Neural crest cell (in vitro differentiated cells): ENCODE measurements at places on chromosomes 2 and 18.

GRCh38 chr2:66851449-66851872 is 416.5 kb downstream of the MEIS1 start:
- DNase-seq, result no peak

GRCh38 chr2:216057688-216058193 is 23.9 kb downstream of the PECR start:
- no peak for DNase-seq

- peak; percentile 68 for DNase-seq
Observed at GRCh38 chr2:166375736-166376487, at the start of gene SCN9A. TSS of gene SCN9A (minus strand) at chr2:166375944. CDS start at chr2:166311756, 64,188 bp downstream.

GRCh38 chr2:218259099-218259961 is 1.5 kb upstream of the GPBAR1 start:
- DNase-seq, result no peak

- DNase-seq, result no peak
Observed at GRCh38 chr2:23624378-23624777, 239.4 kb downstream of the KLHL29 start.

DNA sequence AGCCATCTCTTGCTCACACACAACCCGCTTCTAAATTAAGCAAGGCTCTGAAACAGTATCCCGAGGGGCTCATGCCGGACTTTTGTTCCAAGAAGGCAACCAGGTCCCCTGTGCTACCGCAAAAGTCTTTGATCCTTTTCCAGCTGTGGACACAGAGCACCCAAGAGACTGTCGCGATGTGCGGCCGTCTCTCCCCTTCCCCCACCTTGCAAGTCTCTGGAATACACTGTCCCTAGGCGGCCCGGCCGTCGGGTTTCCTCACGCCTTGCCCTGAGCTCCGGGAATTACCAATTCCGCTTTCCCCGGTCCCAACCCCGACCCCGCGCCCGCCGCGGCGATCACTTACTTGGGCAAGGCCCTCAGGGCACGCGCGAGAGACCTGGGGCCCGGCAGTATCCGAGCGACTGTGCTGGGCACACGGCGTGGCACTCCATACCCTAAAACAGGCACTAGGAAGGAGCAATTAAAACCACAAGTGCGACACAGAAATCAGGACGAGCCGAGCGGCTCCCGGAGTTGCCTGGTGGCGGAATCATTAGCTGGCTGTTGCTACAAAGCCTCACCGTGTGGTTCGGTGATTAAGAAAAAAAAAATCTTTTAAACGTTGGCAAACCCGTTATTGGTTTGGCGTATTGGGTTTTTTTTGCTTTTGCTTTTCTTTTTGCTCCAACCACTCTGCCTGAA is 2.2 kb upstream of the DLX1 start:
- DNase-seq, result peak; percentile 25

- no peak for DNase-seq
Observed at GRCh38 chr2:199160081-199160480, 297.7 kb downstream of the SATB2 start.

GRCh38 chr2:174748948-174749347 is 15.3 kb downstream of the CHRNA1 start:
- peak; percentile 77 for DNase-seq

- DNase-seq, result no peak
Observed at GRCh38 chr2:38830526-38831159, 45.1 kb downstream of the DHX57 start.

DNA sequence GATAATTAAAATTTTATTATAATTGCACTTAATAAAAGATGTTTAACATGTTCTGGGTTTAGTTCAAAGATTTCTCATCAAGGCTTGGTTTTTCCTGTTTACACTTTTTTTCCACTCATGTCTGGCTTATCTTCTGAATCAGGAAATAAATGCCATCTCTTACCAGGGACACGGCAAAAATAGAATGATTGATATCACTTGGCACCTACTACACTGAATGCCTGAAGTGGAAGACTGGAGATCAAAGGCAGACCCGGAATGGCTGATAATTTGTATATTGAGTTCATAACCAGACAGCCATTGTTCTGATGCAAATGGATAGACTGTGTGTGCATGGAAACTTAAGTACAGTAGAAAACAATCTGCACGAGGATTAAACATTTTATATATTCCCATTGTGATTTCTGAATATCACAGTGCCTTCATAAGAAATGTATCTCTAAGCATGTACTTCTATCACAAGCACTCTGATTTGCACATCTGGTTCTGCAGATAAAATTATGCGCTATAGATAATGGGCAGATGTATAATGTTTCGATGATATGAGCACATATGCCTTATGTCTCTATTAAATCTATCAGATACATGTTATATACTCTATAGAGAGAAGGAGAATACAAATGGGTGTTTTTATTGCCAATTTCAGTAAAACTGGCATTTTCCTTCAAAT is 304.8 kb downstream of the RND3 start:
- no peak for DNase-seq

GRCh38 chr2:3254442-3254941 is 123.1 kb downstream of the EIPR1 start:
- no peak for DNase-seq

DNA sequence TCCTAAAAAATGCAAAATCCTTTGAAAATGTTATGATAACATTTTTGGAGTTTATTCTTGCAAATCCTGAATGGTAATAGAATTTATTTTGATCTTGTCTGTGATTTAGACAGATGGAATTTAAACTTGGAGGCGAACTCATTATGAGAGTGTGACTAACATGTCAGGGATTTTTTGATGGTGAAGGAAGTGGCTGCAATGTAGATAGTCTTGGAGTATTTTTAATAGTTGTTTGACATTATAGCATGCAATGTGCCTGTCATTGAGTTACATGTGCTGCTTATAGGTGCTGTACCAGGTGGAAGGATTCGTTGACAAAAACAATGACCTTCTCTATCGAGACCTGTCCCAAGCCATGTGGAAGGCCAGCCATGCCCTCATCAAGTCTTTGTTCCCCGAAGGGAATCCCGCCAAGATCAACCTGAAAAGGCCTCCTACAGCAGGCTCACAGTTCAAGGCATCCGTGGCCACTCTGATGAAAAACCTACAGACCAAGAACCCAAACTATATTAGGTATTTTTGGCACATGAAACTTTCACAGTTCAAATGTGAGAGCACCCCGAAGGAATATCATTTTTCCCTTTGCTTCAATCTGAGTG is 141.8 kb downstream of the MYO1B start:
- no peak for DNase-seq

GRCh38 chr2:42800461-42800962 is 8.1 kb upstream of the HAAO start:
- no peak for DNase-seq

- no peak for DNase-seq
Observed at GRCh38 chr2:188966079-188966571, 8.0 kb upstream of the COL3A1 start.

GRCh38 chr18:60448487-60449267 is 76.1 kb upstream of the MC4R start:
- DNase-seq, result no peak

DNA sequence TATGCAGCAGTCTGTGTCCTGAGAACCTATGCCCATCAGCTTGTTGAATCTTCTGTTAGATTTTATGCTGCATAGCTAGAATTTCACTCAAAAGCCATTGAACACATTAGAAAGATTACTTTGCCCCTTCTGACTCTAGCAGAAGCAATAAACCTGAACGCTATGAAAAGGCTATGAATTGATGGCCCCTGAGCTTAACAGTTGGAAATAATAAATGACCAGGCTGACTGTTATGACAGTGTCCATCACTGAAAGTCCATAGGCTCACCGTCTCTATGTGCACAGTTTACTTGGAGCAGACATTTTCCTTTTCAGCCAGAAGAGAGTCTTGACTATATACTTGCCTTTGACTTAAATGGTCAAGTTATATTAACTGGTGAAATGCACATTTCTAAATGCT is 1618.8 kb upstream of the ACVR2A start:
- DNase-seq, result no peak

DNA sequence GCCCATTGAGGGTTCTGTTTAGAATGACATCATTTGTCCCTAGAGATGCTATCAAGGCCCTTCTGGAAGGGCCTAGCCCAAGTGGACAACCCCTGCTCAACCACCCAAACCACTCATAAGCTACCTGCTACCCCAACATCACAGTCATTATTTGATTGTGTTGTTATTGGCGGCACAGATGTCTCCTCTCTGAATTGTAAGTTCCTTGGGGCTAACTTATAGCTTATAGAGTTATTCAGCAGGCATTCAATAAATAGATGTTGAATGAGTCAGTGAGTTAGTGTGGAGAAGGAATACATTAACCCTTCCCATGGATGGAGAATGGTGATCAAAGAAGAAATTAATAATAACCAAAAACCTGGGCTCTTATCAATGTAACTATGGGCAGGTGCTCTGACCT is 80.0 kb downstream of the ACAA2 start:
- no peak for DNase-seq

DNA sequence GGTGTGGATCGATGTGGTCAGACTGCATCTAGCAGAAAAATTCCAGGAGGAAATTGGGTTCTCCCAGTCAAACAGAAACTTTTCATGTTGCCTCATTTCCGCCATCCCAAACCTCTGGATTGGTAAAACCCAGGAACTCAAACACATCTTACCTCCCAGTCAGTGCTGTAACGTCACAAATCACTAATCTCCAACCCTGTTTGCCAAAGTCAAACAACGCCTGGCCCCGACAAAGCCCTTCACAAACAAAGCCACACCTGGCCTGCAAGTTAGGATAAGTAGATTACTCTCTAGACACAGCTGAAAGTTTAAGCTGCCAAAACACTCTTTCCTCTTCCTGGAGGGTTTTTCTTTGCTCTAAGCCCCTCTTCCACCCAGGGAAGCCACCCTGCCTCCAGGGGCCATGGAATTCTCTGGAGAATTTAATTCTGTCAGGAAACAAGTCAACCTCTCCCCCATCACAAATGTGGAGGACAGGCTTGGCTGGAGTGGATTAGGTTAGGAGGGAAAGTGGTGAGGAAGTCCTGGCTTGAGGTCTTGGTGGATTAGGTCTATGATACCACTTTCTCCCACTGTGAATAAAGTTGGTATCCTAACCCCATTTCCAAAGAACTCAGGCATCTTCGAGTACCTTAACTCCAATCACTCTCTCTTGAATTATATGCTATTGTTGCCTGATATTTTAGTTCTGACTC is 86.7 kb downstream of the LYPD6B start:
- DNase-seq, result no peak

- DNase-seq, result no peak
Observed at GRCh38 chr2:75133621-75134570, 65.4 kb downstream of the TACR1 start.
